Thymus (tissue), 14 donors: ENCODE measurements at places on chromosomes 16 and 17.

DNA sequence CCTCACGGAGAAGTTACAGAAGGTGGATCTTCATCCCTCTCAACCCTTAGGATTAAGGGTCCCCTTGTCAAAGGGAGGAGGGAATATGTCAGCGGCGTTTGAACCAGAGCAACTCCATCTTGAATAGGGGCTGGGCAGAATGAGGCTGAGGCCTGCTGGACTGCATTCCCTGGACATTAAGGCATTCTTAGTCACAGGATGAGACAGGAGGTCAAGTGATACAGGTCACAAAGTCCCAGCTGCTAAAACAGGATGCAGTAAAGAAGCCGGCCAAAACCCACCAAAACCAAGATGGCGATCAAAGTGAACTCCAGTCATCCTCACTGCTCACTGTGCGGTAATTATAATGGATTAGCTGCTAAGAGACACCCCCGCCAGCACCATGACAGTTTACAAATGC lies 36.7 kb downstream of the RBFOX3 start:
- no peak for DNase-seq

GRCh38 chr16:54477714-54478113 lies 191.1 kb upstream of the IRX3 start:
- DNase-seq: no peak

DNA sequence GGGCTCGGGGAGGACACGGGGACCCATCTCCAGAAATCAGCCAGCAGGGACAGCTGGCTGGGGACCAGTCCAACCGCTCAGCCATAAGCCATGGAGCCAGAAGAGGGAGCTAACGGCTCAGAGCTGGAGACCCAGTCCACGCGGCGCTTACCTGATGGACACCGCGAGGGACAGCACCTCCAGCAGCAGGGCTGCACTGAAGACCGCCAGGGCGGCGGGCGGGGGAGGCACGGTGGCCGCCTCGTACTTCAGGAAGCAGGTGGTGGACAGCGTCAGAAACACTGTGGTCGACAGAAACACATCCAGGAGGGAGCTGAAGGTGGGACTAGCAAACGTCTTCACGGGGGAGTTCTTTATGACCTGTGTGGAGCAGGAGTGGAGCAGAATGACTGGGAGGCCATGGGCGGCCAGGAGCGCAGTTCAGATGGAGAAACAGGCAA lies 102.6 kb upstream of the CREBBP start:
- peak; percentile 12 for DNase-seq

DNA sequence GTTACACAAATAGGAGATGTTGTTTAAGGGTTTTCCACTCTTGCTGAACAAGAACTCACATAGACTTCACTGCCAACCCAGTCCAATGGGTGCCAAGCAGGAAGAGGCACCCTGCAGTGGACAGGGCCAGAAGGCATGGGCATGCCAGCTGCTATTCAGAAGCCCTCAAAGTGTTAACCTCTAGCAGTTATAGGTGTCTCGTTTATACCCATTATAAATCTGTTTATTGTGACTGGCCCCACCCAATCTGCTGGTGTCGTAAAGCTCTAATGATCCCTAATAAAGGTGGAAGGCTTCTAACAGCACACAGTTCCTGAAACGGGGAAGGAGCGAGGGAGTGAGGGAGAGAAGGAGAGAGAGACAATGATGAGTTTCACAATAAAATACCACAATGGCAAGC lies 23.9 kb downstream of the HNF1B start:
- no peak for DNase-seq

DNA sequence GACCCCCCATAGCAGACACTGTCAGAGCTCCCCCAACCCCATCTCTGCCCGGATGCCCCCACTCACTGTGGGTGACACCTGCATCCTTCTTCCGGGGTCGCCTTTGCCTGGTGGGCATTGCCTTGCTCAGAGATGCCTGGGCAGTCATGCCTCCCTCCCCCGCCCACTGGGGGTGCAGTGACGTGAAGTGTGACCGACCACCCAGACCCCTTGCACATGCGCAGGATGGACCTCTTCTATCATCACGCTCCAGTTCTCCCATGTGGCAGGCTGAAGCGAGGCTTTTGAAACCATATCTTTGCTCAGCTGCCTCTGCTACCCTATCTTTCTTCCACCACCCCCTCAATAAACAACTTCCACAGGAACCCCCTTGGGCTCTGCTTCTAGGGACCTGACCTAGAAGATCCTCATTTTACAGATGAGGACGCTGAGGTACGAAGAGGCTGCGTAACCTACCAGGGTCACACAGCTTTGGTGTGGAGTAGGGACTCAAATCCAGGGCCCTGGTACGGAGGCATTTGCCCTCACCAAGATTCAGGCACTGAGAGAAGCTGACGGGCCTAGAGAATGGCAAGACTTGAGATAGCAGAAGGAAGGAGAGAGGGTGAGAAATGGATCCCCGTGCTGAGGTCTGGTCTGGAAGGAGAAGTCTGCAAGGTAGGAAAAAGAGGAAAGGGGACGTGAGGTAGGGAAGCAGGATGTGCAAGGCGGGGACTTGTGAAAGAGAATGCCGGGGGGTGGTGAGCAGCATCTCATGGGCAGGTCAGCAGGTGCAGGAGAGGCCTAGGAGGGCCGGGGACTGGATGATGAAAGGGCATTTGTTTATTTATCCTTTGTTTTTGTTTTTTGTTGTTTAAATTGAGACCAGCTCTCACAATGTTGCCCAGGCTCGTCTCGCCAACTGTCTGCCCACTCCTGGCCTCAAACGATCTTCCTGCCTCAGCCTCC lies 14.4 kb downstream of the NLRC5 start:
- DNase-seq: no peak

DNA sequence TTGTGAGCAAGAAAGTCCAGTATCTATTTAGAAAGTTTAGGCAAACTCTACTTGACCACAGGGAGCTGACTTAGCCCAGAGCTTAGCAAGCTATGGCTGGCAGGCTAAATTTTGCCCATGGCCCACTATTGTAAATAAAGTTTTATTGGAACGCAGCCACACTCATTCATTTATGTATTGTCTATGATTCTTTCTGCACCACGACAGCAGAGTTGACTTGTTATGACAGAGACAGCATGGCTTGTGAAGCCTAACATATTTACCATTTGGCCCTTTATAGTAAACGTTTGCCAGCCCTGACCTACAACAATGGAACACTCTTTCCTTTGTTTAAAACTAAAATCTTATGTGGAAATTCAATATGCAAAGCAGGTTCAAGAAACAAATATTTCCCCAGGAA lies 100.0 kb upstream of the ZFHX3 start:
- no peak for DNase-seq
